Prostate gland (tissue), 2 donors: ENCODE measurements at places on chromosomes 6 and 20.
A peak's percentile ranks its signal among the peaks of the same experiment; 100 is the strongest.

- DNase-seq = peak; percentile 62
Observed at GRCh38 chr6:33014841-33015634, 5.6 kb upstream of the HLA-DOA start.

GRCh38 chr6:157541618-157542413, 160.8 kb downstream of the ZDHHC14 start:
- DNase-seq = no peak

- peak; percentile 42 for DNase-seq
Observed at GRCh38 chr20:53786445-53787267, 193.0 kb upstream of the ZNF217 start.

GRCh38 chr6:33739571-33739970, 7.1 kb downstream of the IP6K3 start:
- no peak for DNase-seq

DNA sequence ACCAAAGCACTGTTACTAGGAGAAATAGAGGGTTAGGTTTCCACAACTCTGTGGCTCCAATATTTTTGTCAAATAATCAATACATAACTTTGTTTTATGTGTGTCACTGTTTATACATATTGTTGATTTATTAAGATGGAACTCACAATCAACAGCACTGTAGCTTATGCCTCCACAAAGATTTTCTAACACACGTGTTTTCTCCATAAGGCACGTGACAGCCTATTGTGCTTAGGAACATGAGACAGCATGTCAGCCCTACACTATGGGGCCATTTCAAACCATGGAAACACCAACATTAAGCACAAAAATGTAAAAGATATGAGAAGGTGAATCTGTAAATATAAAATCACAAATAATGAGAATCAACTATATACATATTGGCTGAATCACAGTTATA, 127.0 kb downstream of the PAK5 start:
- no peak for DNase-seq

DNA sequence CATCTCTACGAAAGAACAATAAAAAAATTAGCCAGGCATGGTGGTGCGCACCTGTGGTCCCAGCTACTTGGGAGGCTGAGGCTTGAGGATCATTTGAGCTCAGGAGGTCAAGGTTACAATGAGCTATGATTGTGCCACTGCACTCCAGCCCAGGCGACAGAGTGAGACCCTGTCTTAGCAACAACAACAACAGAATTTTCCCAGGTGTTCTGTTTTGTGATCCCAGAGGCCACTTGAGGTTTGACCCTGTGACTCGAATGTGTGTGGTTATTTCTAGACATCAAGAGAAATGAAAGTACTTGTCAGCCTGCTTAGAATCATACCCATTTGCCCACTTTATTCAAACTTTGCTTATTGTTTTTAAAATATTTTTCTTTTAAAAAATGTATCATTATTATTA, 117.6 kb upstream of the CLDN20 start:
- no peak for DNase-seq

DNA sequence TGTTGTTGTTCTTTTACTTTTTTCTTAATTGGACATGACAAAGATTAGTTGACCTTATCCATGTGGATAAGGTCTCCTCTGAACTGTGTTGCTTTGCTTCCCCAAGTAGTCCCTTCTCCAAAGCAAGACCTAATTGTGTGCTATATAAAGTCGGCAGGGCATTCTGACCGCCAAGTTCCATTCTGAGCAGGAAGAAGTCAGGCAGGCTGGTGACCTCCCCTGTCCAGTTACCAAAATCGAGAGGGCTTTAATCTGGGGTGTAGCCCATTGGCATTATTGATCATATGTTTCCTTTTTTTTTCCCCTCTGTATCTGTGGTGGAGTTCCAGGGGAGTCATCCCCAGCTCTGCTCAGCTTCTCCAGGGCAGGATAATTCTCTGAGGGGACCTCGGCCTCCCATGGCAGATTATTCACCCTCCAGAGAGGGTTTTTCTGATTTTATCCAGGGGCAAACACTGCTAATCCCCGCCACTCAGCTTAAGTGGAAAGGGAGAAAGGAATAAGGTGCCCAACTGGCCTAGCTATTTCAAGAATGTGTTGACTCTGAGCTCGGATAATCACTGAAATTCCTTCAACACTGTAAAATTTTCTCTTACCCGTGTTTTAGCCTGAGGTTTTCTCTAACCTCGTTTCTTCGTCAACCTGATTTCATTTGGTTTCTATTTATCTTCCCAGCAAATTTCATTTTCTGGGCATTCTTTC, 71.8 kb upstream of the L3MBTL3 start:
- no peak for DNase-seq

GRCh38 chr6:106324726-106325335, 729 bp downstream of the ATG5 start:
- DNase-seq = no peak

- no peak for DNase-seq
Observed at GRCh38 chr20:10978713-10979112, 304.9 kb upstream of the JAG1 start.

DNA sequence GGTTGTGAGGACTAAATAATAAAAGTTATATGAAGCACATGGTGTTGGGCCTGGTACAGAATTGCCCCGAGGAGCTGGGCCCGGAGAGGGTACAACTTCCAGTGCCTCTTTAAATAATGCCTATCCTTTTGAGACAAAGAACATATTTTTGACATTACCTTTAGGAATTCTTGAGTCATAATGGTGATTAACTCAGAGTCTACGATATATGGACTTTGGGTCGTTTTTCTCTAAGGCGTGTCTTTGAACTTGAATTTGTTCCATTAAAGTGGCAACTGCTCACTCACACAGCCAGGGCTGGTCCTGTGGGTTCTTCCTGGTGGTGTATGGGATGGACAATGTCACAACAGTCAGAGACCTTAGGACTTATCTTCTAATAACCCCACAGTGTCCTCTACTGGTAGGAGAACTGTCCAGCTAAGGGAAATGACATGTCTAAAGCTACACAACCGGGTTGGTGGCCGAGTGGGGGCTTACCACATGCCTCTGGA, 106.5 kb downstream of the CDC5L start:
- DNase-seq = no peak

DNA sequence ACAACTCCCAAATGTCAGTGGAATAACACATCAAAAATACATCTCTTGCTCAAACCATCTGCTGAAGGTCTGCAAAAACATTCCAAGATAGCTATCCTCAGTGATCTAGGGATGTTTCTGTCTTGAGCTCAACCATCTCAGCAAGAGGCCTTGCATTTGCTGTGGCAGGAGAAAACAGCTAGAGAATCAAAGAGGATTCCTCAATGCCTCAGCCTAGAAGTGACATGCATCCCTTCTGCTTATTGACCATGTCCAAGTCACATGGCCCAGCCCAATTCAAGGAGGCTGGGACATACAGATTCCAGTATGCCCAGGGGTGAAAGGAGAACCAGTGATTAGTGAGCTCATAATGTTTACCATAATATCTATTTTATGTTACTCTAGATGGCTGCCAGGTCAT, 269.5 kb downstream of the PLCB1 start:
- no peak for DNase-seq

GRCh38 chr6:122758927-122759334, 20.6 kb upstream of the FABP7 start:
- no peak for DNase-seq

DNA sequence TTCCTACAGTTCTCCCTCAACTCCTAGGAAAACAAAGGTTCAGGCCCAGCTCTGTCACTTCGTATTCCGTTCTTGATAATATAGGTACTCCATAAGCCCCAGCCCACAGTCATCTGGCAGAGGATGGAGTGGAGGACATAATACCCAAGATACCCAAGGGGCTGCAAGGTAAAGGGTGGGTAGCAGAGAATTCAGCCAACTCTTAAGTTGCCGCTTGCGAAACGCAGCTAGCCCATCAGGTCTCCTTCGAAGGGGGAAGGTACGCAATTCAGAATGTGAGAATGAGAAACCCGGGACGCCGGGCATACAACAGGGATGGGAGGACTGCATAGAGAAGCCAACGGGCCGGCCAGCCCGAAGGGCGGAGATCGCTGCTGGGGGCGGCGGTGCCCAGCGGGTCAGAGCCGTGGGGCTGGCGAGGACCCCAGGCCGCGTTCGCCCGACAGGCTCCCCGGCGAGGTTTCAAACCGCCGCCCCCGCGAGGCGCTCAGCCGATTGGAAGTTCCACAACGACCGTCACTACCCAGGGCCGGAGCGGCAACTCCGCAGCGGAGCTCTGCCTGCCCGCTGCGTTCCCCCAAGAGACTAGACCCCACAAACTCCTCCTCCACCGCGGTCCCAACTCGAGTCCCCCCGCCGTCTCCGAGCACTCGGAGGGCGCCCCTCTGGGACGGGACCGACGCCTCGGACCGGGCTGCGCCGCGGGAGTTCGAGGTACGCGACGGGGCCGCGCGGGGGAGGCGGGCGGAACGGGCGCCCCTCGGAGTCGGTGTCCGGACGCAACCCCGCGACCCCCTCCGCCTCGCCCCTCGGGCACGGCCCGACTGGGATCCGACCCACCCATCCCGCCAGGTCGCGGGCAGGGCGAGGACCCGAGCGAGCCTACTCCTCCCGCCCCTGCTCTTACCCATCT, 911 bp downstream of the CDK19 start:
- no peak for DNase-seq

DNA sequence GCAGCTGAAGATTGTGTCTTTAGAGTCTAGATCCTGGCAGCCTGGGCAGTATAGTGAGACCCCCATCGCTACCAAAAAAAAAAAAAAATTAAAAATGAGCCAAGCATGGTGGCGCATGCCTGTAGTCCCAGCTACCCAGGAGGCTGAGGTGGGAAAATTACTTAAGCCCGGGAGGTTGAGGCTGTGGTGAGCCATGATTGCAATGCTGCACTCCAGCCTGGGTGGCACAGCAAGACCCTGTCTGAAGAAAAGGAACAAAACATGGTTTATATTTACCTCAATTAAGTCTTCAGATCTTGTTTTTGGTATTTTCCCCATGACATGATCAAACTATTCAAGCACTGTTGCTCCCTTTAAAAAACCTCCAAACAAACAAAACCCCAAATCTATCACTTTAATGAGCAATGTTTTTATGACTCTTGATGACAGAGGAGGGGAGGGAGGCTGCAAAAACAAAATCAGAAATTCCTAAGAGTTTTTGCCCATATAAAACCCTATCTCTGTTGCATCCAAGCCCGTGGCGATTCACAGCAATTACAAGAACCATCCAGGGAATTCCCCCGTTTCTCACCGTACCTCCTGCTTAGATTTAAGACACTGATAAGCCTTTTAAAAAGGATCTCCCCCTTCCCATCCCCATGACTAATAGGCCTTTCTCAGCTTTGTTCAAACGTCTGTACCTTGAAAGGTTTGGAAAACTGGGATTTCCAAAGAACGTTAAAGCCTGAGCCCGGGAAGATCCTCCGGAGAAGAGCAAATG, 259.9 kb downstream of the BMP7 start:
- DNase-seq = no peak

- DNase-seq = no peak
Observed at GRCh38 chr6:21741221-21742109, 147.9 kb downstream of the SOX4 start.

DNA sequence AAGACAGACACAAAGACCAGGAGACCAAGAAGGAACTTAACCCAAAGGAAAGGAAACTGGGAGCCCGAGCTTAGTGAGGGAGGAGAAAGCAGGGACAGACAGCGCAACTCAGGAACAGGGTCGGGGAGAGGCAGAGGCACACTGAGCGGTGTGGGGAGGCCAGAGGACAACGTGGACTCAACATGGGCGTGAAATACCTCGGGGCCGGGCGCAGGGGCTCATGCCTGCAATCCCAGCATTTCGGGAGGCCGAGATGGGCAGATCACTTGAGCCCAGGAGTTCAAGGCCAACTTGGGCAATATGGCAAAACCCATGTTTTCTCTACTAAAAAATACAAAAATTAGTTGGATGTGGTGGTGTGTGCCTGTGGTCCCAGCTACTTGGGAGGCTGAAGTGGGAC, 5.7 kb upstream of the RPS6KA2 start:
- no peak for DNase-seq

- no peak for DNase-seq
Observed at GRCh38 chr20:23659989-23660837, 22.5 kb upstream of the CST3 start.

DNA sequence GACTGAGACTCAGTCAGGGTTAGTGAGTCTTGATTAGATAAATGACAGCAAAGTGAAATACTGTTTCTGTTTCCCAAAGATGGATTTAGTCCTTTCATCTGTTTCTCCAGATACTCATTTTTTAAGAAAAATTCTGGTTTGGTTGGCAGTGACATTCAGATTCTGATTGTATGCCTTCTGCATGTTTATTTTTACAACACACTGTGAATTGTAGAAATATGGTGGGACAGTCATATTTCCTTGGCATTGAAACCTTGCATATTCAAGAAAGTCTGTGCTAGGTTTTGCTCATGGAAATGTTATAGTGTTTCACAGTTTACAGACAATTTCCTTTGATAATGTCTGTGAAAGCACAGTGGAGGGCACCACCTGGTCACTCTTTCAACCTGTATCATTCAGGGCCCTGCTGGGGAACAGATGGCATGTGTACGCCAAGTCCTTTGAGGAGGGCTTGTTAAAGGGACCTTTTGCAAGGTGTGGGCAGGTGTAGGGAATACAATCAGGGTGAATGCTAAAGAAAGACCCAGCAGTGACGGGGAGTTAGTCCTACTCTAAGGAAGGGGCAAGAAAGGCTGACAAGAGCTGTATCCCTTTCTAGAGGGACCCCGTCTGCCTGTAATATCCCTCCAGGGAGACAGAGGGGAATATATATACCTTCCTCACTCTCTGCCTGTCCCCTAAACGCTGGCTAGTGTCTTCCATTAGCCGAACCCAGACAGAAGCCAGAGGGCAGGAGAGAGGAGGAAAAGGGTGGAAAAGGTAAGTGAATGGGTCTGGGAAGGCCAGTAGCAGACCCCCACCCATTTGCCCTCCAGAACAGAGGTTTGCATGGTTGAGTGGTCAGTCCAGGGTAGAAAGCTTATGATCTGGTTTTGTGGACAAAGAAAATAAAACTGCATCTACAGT, 10.2 kb downstream of the PLCB4 start:
- DNase-seq = no peak

- peak; percentile 76 for DNase-seq
Observed at GRCh38 chr6:33410711-33411631, at the start of gene PHF1. PHF1 (plus strand) TSS chr6:33411014; CDS start chr6:33412264, 1,250 bp downstream.

DNA sequence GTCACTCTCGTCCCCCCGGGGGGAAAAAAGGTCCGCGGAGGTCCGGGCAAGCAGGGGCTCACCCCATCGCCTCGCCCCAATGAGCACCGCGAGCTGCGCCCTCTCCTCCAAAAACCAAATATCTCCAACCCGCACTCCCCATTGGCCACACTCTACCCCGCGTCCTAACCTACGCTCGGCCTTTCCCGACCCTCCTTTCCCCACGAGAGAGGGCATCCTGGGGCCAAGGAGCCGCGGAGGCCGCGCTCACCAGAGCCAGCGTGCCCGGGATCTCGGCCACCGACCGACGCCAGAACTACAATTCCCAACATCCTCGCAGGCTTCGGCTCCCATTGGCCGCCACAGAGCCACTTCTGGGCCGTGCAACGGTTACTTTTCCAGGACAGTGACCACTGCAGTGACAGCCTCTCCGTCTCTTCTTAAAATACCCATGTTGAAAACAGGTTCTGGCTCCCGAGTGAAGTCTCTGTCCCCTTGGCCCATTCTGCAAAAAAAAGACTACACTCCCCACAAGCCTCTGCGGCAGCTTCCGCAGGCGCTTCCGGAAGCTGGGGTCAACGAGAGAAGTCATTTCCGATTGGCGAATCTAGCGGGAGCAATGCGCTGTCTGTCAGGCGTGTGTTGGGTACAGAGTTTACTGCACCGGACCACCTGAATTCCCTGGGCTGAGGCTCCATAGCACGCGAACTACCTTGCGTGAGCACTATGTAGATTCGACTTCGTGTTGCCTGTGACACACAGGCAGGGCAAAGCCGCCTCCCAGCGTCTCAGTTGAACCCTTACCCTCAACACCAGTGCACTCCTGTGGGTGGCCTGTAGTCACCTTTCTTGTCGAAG, at the start of gene ZNF343:
TSS of gene ZNF343 (minus strand) at position 285 of the 837 bp plus-strand sequence. CDS start 15,020 bp downstream, outside the sequence.
- peak; percentile 76 for DNase-seq
